ENCODE measurements at places on chromosomes 2 and 18.

DNA sequence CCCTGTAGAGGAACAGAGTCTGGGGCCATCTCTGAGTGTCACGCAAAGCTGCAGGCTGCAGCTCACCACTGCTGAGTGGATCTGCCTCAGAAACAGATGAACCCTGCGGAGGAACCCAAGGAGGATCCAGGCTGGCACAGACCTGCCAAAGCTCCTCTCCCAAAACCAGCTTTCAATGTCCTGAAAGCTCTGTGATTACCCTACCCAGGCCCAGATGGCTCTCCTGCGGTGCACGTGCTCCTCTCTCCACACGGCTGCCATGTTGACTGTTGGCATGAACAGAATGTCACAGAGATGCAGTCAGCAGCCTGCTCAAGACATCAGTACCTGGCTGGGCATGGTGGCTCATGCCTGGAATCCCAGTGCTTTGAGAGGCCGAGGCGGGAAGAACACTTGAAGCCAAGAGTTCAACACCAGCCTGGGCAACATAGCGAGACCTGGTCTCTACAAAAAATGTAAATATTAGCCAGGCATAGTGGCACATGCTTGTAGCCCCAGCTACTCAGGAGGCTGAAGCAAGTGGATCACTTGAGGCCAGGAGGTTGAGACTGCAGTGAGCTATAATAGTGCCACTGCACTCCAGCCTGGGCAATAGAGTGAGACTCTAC lies 216.8 kb downstream of the MGAT5 start:
- no peak for DNase-seq

GRCh38 chr2:240383871-240384700 lies 51.4 kb upstream of the GPC1 start:
- DNase-seq = no peak

DNA sequence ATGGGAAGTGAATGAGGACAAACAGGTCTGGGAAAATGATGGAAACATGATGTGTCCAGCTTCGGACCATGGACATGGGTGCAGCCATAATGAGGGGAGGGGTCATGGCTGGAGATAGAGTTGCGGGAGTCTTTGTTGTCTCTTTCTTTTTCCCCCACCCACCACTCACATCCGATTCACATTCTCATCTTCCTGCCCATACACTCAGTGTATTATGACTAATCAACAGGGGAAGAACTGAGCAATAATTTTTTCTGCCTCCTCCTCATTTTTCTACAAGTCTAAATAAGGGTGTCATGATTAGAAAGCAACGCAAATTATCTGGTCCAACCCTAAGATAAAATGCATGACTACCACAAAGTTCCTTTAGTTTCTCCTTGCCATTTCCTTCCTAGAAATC lies 5.7 kb upstream of the SERPINB2 start:
- DNase-seq = no peak

- peak; percentile 41 for DNase-seq
Observed at GRCh38 chr2:33598561-33599174, 431 bp downstream of the FAM98A start.

GRCh38 chr2:70948337-70949003 lies 12.8 kb downstream of the ATP6V1B1 start:
- peak; percentile 65 for DNase-seq

DNA sequence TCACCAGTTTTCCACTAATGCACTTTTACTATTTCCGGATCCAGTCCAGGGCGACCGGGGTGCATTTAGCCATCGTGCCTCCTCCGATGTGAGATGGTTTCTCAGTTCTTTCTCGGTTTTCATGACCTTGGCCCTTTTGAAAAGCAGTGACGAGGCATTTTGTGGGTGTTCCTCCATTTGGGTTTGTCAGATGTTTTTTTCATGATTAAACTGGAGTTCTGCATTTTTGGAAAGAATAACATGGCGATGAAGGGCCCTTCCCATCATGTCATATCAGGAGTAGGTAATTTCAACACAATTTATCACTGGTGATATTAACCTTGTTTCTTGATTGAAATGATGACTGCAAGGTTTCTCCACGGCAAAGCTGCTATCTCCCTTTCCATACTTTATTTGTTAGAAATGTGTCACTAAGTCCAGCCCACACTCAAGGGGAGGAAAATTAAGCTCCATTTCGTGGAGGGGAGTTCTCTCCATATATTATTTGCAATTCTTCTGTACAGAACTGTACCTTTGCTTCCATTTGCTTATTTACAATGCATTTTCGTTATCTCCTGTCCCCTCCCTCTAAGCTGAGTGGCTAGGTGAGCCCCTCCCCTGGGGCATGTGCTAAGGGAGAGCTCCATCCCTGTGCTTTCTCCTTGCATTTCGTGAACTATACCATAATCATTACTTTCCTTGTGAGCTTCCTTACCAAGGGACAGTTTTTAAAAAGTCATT lies 8.9 kb upstream of the KLF11 start:
- no peak for DNase-seq

DNA sequence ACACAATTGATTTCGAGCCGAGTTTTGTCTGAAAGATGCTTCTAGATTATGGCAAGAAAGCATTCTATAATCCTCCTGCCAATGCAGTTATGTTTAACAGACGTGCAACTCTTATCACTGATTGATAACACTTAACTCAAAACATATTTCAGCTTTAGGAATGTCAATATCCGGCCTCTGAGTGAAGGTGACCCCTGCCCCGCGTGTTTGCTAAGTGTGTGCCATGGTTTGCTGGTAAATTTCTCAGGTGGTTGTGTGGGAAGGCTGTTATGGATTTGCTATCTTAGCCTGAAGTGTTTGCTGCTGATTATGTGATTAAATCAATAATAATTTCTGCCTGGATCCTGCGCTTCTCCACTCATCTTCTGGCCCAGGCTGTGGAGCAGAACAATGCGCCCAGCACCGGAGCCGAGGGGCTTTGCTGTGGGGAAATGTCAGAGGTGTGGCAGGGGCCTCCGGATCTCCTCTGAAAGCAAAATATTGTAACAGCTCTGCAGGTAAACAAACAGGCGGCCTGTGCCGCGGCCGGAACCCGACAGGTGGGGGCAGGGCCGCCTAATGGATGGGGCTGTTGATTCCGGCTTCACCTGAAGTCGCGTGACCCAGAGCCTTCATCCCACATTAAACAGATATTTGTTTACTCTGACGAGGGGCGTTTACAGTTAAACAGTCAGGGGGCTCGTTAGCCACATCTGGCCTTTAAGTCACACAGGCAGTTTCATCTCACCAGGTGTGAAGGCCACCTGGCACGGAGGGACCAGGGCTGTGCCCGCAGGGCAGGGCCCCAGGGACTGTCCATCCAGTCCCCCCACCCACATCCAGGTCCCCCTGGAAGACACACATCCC lies 210.7 kb upstream of the SALL3 start:
- DNase-seq = no peak

GRCh38 chr2:208266936-208267335 lies 881 bp downstream of the PIKFYVE start:
- no peak for DNase-seq

DNA sequence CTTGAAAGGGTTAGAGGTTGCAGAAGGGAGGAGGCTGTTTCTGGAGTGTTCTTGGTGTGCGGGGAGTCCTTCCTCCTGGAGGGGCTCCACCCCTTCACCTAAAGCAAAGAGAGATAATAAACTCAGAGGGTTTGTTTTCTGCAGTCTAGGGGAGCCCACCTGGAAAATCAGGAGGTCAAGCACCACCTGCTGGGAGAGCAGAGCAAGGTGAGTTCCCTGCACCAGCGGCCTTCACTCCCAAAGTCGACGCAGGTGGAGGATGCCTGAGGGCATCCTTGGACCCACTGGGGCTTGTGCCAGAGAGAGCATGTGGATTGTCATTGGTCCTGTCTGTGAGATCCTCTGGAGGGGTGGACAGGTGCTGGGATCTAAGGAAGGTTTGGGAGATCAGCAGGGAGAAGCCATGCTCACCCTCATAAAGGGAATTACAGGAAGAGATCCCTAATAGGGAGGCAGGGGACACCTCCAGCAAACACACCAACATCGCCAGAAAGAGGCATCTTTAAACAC lies 116.7 kb downstream of the KCNF1 start:
- DNase-seq = no peak

DNA sequence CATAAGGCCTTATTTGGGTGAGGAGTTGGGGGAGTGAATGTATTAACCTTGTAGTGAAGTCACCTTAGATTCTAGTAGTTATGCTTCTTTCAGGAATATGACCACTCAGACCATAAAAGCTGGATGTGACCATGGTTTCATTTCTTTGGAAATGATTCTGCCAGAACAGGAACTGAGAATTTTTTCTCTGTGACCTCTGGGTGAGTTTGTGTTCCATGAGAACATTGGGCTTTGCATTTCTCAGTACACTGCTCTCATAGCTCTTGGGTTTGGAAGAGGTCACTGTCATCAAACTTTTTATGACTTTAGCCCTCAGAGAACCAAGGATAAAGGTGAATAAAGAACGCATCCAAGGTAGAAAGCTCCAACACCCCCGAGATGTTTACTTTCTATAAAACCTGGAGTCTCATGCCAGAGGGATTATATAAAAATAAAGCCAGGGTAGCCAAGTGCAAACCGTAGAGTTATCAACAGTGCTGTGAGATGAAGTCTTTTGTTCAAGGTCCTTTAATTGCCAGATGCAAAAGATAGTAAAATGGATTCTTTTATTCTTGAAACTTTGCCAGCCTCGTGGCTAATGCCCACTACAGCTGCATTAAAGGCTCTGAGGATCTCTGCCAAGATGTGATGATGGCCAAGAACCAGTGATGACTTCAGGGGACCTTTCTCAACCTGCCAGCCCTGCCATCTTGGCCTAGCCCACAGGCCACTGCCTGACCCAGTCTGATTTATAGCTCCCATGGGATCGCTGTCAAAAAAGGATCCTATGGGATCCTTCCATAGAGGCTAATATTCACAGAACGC lies 27.8 kb upstream of the MAT2A start:
- no peak for DNase-seq

DNA sequence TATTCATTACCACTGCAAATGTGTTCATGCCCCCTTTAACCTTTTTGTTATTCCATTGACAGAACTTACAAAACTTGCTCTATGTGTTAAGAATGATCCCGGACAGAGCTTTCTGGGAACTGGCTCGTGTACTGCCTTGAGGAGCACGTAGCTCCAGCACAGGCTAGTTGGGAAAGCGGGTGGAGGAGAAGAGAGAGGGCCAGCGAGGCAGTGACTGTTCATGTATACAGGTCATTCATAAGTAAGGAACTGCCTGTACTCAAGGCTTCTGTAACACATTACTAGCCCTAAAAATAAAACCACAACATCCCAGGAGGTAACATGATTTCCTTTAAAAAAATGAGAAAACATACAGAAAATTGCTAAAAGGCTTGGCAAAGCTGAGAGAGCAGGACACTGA lies 109.0 kb downstream of the STK39 start:
- DNase-seq = no peak

DNA sequence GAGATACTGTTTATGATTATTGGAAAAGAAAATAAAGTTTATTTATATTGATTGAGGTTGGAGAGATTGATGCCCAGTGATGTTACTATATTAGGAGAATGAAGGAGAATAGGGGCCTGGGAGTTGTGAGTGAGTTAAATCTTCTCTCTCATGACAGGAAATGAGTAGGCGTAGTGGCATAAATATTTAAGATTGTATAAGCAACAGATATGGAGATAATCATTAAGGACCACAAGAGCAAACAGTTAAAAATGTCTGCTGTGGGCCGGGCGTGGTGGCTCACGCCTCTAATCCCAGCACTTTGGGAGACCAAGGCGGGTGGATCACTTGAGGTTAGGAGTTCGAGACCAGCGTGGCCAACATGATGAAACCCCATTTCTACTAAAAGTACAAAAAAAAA lies 62.7 kb downstream of the PTRHD1 start:
- DNase-seq = no peak

- no peak for DNase-seq
Observed at GRCh38 chr2:68411397-68412126, 46.5 kb downstream of the PLEK start.

GRCh38 chr2:124478761-124479160 lies 453.7 kb downstream of the CNTNAP5 start:
- no peak for DNase-seq

GRCh38 chr2:42098571-42099437 lies 51.0 kb downstream of the PKDCC start:
- DNase-seq = no peak

DNA sequence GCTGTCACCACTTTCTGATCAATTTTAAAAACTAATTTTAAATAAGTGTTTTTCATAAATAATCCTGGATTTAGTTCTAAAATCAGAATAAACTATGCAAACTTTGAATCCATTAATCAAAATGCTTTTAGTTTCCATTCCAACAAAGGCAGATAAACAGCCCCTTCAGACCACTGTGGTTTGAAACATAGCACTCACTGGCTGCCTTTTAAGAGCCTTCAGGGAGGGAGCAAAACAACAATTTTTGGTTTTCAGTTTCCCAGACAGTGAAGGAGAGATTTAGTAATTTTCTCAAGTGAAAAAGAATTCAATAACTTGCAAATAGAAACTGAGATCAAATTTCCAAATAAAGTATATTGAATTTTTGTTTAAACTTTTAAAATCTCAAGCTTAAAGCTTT lies 46.1 kb downstream of the CDK15 start:
- no peak for DNase-seq

- DNase-seq = no peak
Observed at GRCh38 chr2:232886176-232886575, 16.1 kb downstream of the SNORC start.

DNA sequence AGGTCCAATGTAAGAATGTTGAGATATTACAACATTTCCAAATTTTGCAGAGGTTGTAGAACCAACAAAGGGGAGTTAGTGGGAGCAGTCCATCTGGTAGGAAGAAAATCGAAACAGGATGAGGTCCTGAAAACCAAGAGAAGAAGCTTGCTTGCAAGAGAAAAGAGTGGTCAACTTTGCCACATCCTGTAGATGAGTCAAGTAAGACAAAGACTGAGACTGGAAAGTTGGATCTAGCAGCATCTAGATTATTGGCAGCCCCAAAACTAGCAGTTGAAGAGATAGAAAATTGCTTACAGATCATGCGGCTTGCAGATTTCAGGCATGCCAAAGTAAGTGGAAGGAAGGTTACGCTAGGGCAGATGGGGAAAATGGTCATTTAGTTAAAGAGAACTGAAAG lies 378.9 kb downstream of the GRB14 start:
- no peak for DNase-seq

DNA sequence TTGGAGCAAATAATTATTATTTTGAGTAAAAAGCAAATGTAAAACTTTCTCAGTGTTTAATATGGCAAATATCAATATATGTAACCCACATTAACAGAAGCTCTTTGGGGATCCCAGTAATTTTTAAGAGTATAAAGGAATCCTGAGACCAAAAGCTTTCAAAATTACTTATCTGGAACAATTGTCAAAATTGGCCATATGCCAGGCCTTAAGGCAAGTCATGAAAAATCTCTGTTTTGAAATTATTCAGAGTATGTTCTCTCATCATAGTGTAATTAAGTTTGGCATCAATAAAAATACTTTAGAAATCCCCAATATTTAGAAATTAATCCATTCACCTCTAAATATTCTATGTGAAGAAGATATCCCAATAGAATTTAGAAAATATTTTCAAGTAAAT lies 225.3 kb upstream of the ARL4C start:
- no peak for DNase-seq

All from mesothelial cell of epicardium (in vitro differentiated cells).